ENCODE measurements at places on chromosomes 4 and X.
A peak's percentile ranks its signal among the peaks of the same experiment; 100 is the strongest.

DNA sequence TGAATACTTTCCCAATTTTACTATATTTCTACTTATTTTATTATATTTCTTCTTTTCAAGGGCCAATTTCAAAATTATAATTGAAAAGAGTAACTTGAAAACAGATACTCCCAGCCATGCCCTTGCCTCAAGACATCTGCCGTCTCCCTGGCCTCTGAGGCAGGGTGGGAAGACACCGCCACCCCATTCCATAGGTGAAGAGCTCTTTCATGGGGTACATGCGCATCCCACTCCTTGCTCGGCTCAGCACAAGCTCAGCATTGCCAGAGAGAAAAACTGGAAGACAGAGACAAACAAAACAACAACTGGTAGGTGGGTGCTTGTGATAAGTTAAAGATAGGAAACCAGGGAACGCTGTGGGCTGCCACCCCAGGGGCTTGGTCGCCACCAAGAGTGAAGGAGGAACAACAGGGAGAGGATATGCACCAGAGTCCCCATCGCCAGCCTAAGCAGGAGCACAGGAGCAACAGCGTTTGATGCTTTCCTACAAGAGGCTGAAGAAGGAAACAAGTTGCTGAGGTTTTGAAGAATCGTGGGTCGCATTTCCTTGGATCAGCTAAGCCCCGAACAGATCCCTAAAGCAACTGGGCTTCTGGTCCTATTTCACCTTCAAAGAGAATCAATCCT, 11.3 kb downstream of the TMEM154 start:
- DNase-seq: no peak

DNA sequence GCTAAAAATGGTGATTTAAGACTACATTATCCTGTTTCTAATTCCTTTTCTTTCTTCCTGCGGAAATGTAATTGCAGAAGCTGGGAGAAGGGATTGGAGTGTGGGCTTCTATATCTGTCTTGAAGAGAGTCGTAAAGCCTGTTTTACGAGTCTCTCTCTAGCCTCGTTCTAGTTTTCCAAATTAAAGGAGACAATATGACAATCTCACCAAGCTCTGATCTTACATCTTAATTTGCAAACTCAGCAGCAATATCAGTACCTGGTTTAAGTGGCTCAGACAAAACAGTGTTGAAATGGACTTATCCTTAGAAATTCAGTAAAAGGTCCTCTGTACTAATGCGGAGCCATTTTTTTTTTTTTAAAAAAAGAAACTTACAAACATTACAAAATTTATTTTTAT, 349.5 kb upstream of the HAND2 start:
- no peak for DNase-seq

- DNase-seq: no peak
Measured at GRCh38 chrX:78387364-78387763, 60.0 kb upstream of the CYSLTR1 start.

DNA sequence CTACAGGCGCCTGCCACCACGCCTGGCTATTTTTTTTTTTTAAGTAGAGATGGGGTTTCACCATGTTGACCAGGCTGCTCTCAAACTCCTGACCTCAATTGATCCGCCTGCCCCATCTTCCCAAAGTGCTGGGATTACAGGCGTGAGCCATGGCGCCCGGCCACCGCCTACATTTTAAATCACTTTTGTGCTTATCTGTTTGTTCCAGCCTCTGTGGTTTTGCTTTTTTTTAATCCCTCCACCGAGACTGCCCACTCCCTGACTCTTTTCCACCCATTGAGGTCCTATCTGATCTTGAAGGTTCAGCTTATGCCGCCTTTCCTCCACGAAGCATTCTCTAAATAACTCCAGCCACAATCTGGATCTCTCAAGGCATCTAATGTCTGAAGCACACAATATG, 73.5 kb downstream of the CHRDL1 start:
- DNase-seq: no peak

- no peak for DNase-seq
Measured at GRCh38 chrX:153380691-153381090, 20.5 kb downstream of the PNMA6E start.

DNA sequence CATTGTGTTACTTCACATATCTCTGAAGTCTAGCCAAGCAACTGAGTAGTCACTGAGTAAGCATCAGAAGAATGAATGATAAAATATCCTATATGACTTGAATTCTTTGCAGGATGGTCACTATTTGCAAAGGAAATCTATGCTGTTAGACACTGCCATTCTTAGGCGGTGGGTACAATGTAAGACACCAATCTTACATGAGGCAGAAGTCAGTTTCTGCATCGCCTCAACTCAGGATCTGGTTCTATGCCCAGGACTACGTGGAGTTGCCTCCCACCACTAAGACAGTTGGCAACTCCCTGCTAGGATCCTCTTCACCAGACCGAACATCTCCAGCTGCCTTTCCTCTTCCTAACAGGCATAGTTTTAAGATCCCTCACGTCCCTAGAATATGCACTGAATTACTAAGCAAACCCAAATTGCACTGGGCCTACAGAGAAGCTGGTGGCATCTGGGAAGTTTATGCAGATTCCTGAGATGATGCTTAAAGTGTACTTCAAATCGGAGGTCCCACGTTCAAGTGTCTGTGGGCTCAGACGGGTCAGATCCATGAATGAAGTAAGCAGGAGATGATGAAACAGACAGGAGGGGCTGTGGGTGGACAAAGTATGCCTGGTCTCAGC, 45.6 kb downstream of the SEL1L3 start:
- no peak for DNase-seq

GRCh38 chr4:76087007-76087769, 12.7 kb downstream of the ART3 start:
- no peak for DNase-seq

DNA sequence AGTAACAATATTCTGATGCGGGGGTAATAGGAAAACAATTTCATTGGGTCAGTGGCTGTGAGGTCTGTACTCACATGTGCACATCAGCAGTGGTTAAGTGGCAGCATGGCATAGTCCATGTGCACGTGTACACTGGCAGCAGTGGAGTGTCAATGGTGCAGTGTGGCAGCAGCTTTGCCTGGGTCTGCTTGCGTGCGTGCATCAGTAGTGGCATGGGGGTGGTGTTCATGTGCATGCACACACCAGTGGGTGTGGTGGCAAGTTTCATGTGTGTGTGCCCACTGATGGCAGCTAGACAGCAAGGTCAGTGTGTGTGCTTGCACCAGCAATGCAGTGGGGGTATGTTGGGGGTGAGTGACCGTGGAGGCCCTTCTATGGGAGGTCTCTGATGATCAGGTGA, 581.6 kb upstream of the KLHL4 start:
- no peak for DNase-seq

DNA sequence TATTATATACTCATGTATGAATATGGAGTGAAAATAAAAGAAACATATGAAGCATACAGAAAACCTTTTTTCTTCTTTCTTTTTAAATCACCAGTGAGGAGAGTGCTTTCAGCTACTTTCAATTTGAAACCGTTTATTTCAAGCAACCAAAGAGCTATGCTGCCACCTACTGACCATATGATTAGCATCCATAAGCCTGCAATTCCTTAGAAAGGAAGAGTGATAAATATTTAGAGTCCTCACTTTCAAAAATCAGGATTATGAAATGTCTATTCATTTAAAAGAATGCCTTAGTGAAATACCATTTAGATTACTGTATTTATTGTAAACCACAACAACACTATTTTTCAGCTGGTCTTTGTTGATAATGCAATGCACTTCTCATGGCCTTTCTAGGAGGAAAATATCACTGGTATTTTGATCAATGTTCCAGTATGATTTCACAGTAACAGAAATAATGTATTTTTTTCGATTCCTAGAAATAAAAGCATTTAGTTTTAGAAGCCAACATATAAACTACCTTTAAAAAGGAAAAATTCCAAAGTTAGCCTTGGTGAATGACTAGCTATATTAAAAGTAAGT, 667.6 kb downstream of the PCDH18 start:
- no peak for DNase-seq

- no peak for DNase-seq
Measured at GRCh38 chr4:186839122-186840037, 115.7 kb upstream of the FAT1 start.

DNA sequence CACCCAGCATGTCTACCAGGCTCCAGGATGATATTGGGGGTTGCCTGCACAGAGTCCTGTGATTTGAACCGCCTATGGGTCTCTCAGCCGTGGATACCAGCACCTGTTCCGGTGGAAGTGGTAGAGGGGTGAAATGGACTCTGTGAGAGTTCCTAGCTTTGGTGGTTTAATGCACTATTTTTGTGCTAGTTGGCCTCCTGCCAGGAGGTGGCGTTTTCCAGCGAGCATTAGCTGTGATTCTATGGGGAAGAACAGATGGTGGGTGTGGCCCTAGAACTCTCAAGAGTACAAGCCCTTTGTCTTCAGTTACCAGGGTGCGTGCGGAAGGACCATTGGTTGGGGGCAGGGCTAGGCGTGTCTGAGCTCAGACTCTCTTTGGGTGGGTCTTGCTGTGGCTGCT, 316.9 kb upstream of the AMOT start:
- no peak for DNase-seq

GRCh38 chr4:40099010-40099409, 42.4 kb downstream of the N4BP2 start:
- DNase-seq: no peak

GRCh38 chrX:9465380-9466123, 694 bp downstream of the TBL1X start:
- DNase-seq: peak; percentile 49

- DNase-seq: no peak
Measured at GRCh38 chr4:147334478-147334877, 146.4 kb upstream of the EDNRA start.

GRCh38 chrX:46704767-46705386, 54.0 kb downstream of the SLC9A7 start:
- no peak for DNase-seq

- DNase-seq: peak; percentile 43
Measured at GRCh38 chr4:121950680-121951520, 960 bp downstream of the TRPC3 start.

DNA sequence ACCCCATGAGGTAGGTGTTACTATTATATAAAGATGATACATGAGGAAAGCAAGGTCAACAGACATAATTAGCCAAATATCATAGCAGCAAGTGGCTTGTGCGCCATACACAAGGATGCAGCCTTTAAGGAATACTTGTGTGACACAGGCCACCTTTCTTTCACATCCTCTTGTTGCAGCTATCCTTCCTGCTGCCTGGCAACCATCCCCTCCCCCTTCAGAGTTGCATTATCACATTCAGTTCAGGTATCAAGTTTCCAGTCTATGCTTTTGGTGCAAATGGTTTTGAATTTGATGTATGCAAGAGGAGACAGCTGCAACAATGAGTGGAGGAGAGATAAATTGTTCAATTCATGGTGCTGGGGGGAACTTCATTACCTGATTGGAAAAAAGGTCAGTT, 6.4 kb downstream of the ZCCHC18 start:
- no peak for DNase-seq

- DNase-seq: no peak
Measured at GRCh38 chr4:28966982-28967381, 1753.2 kb upstream of the PCDH7 start.

GRCh38 chrX:120690344-120690743, 60.5 kb upstream of the C1GALT1C1 start:
- DNase-seq: no peak

GRCh38 chr4:41408859-41409593, 128.9 kb upstream of the LIMCH1 start:
- no peak for DNase-seq

GRCh38 chrX:154515090-154515965, 704 bp downstream of the FAM3A start:
- DNase-seq: peak; percentile 63

DNA sequence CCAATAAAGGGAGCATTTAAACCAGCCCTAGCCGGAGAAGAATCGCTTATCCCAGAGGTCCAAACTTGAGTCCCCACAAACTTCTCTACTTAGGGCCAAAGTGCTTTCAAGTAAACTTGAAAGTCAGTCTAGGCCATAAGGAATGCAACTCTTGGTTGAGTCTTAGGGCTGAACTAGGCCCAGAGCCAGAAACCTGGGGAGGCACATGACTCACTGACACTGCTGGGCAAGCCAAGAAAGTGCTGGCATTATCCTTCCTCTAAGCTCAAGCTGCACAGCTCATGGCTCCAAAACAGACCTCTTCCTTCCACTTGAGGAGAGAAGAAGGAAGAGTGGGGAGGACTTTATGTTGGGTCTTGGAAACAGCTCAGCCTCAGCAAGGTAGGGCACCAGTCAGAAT, 1257.3 kb upstream of the DIAPH2 start:
- DNase-seq: no peak

DNA sequence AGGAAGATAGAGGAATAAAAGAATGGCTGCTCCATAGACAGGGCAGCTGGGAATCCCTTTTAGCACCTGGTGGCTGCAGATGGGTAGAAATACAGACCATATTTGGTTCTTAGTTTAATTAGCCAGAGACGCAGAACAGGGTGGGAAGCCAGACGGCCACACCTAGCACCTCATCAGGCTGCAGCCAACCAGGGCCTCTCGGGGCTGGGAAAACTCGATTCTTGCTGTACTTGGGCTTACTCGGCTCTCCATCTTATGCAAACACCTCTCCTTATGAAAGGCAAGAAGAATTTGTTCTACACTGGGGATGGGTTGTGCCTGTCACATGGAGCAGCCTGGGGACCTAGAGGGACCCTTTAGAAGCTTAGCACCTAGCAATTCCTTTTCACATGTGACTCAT, 19.7 kb downstream of the IRAK1 start:
- no peak for DNase-seq

GRCh38 chr4:138344851-138345250, 102.7 kb upstream of the SLC7A11 start:
- no peak for DNase-seq

DNA sequence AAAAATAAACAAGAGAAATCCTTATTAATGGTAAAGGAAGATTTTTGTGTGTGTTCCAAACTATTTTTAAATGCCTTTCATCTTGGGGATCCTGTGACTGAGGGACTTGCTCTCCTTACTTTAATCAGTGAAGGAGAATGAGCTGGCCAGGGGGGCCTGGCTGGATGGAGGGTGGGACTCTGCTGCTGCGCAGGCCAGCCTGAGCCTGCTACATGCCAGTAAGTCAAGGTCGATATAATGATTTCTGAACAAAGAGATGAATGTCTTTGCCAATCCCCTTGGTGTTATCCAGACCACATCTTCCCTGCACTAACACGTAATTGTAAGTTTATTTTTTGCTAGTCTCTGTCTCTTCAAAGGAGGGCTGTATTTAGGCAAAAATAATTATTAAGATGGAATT, 1679.2 kb upstream of the TENM3 start:
- no peak for DNase-seq

GRCh38 chr4:14744346-14744745, 257.9 kb upstream of the CPEB2 start:
- DNase-seq: no peak

GRCh38 chr4:41683326-41683725, 65.2 kb downstream of the PHOX2B start:
- DNase-seq: no peak

- no peak for DNase-seq
Measured at GRCh38 chr4:110793381-110793801, 170.5 kb upstream of the PITX2 start.

DNA sequence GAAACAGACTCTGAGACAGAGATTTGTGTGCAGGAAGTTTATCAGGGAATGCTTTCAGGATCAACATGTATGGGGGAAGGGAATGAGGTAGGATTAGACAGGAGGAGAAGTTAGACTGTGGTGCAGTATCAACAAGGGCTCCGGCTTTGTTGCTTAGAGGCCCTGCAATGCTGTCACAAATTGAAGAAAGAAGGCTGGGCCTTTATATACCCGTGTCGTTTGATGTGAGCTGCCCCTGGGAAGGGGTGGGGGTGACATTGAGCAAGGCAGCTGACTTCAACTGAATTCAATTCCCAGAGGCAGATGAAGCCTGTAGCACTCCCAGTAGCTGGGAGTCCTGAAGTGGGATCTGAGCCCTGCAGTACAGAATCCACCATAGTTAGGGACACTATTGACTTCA, 29.5 kb upstream of the USP9X start:
- no peak for DNase-seq

Data from Right ventricle myocardium superior (tissue), 1 donor.